ENCODE measurements at places on chromosomes 11 and 22. TPM values are rescaled to one million over a fixed set of nuclear protein-coding genes. Genes with fewer than 3 reads are reported as not detected.

C11orf97 gene
- not detected for total RNA-seq

CD6 gene
- total RNA-seq: not detected

KCTD21 gene
- 2.2 TPM for total RNA-seq

LINC01488 gene
- total RNA-seq: not detected

SLCO2B1 gene
- total RNA-seq: 0.20 TPM

SELENOH gene
- total RNA-seq: 116 TPM

ABCC8 gene
- not detected for total RNA-seq

FOSL1 gene
- 1.9 TPM for total RNA-seq

BTG4 gene
- not detected for total RNA-seq

PLAAT5 gene
- 0.06 TPM for total RNA-seq

SLC37A2 gene
- 2.9 TPM for total RNA-seq

MICALL1 gene
- total RNA-seq: 16.8 TPM

APOL3 gene
- total RNA-seq: not detected

RFPL2 gene
- not detected for total RNA-seq

PRAME gene
- total RNA-seq: not detected

GGT5 gene
- 0.91 TPM for total RNA-seq

YPEL1 gene
- total RNA-seq: 4.0 TPM

PNPLA5 gene
- not detected for total RNA-seq

USH1C gene
- 0.35 TPM for total RNA-seq

PARVA gene
- 43.9 TPM for total RNA-seq
